ENCODE measurements at places on chromosomes 16 and 17.
A peak's percentile ranks its signal among the peaks of the same experiment; 100 is the strongest.

DNA sequence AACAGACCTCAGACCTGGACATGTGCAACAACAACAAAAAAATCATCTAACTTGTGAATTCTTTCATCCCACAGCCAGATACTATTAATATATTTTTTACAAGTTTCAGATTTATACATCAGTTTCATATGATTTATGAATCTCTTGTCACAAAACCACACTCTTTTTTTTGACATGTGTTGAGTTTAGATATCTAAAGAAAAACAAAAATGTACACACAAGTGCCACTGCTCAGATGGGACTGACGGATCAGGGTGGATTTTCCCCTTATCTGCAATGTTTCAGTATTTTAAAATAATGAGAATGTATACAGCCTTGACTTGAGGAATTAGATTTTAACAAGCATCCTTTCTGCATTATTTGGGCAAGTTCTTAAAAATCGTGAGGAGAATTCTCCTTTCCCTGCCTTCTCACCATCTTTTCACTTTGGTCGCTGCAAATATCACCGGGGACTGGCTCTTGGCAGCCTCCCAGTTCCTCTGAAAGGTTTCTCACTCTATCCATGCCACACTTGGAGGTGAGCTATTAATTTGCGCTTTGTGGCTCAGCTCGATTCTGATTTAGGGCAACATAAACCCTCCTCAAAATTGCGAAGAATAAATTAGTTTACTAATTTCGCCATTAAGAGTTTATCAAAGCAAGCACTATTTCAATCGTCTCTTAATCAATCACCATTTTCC is 225.7 kb downstream of the XYLT1 start:
- no peak for DNase-seq

GRCh38 chr17:63675231-63675606 is 24.7 kb downstream of the LIMD2 start:
- DNase-seq = no peak

GRCh38 chr16:12002447-12003006 is 26.0 kb downstream of the SNX29 start:
- no peak for DNase-seq

GRCh38 chr17:45009676-45010467 is 41.6 kb downstream of the DCAKD start:
- DNase-seq = no peak

GRCh38 chr17:62139141-62139540 is 74.1 kb upstream of the MED13 start:
- no peak for DNase-seq

GRCh38 chr17:69235338-69236058 is 6.9 kb upstream of the ABCA10 start:
- DNase-seq = peak; percentile 85

DNA sequence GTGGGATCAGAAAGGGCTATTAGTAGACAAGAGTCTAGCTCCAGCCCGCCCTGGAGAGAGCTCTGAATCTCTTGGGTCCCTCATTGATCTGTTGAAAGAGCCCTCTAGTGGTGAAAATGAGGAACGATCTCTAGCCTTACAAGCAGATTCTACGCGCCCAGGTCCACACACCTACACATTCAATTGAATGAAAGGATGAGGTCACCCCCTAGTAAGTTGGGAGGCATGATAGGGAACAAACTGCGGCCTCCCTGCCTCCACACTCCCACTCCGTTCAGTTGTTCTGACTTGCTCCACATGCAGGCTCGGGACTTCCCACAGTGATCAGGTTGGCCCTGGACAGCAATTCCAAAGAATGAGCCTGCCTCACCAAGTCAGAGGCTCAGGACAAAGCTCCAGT is 2.9 kb upstream of the CACNG3 start:
- no peak for DNase-seq

- no peak for DNase-seq
These were observed 7.5 kb upstream of the TMEM101 start for GRCh38 chr17:44022246-44022645.

DNA sequence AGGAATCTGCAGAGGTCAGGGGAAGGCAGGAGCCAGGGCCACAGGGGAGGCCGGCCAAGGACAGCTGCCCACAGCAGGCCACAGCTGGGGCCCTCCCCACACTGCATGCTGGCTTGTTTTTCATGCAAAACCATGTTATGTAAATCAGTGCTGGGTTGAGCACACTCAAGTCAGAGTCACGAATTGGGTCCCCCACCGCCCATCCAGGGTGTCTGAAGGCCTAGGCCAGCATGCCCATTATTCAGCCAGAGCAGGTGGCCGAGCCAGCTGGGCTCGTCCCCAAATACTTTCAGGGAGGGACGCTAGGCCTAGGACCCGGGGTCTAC is 51.2 kb upstream of the TOB1 start:
- DNase-seq = no peak

GRCh38 chr16:22007159-22007508 is 777 bp upstream of the MOSMO start:
- DNase-seq = no peak

- no peak for DNase-seq
These were observed 85.7 kb upstream of the CDH13 start for GRCh38 chr16:82541103-82541502.

GRCh38 chr17:66841328-66841727 is 6.4 kb downstream of the CACNG5 start:
- DNase-seq = no peak

GRCh38 chr16:53056392-53056881 is 1.6 kb downstream of the CHD9 start:
- DNase-seq = no peak

DNA sequence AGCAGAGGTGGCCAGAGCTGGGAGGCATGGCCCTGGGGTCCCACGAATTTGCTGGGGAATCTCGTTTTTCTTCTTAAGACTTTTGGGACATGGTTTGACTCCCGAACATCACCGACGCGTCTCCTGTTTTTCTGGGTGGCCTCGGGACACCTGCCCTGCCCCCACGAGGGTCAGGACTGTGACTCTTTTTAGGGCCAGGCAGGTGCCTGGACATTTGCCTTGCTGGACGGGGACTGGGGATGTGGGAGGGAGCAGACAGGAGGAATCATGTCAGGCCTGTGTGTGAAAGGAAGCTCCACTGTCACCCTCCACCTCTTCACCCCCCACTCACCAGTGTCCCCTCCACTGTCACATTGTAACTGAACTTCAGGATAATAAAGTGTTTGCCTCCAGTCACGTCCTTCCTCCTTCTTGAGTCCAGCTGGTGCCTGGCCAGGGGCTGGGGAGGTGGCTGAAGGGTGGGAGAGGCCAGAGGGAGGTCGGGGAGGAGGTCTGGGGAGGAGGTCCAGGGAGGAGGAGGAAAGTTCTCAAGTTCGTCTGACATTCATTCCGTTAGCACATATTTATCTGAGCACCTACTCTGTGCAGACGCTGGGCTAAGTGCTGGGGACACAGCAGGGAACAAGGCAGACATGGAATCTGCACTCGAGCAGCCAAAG is 2.3 kb downstream of the CSF3 start:
- DNase-seq = no peak

DNA sequence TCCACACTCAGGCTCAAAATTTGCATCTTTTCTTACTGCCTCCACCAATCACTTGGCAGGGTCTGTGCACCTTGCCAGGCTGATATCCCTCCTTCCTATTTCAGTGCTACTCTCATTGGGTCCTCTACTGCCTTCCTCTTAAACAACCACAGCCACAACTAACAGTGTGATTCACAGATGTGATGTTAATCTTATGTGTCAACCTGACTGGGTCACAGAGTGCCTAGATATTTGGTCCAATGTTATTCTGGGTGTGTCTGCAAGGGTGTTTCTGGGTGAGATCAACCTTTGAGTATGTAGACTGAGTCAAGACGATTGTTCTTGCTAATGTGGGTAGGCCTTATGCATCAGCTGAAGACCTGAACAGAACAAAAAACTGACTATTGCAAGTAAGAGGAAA is 51.3 kb upstream of the IRX6 start:
- DNase-seq = no peak

DNA sequence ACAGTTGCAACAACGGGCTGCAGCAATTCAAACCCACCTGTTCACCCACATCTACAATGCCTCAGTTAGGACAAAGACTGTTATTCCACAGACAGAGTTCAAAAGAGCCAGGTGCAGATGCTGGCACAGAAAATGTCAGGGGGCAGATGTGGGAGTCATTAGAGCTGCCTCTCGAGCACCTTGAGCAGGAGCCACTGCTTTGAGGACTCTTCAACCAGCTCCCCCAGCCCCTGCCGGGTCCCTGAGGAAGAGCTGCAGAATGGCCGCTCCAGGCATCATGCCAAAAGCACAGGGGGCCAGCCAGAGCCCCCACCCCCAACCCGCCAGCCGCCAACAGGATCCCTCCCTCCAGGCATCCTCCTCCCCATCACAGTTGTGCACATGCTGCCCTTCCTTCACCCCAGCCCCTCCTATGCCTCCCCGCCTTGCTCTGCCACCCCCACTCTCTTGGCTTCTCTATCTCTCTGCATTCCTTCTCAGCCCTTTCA is 20.8 kb downstream of the C17orf67 start:
- DNase-seq = peak; percentile 55

GRCh38 chr17:74917430-74917829 is 5.6 kb downstream of the USH1G start:
- no peak for DNase-seq

- no peak for DNase-seq
These were observed 7.1 kb downstream of the MIEN1 start for GRCh38 chr17:39722965-39723848.

- DNase-seq = no peak
These were observed 169.5 kb upstream of the CHMP6 start for GRCh38 chr17:80822021-80822699.

DNA sequence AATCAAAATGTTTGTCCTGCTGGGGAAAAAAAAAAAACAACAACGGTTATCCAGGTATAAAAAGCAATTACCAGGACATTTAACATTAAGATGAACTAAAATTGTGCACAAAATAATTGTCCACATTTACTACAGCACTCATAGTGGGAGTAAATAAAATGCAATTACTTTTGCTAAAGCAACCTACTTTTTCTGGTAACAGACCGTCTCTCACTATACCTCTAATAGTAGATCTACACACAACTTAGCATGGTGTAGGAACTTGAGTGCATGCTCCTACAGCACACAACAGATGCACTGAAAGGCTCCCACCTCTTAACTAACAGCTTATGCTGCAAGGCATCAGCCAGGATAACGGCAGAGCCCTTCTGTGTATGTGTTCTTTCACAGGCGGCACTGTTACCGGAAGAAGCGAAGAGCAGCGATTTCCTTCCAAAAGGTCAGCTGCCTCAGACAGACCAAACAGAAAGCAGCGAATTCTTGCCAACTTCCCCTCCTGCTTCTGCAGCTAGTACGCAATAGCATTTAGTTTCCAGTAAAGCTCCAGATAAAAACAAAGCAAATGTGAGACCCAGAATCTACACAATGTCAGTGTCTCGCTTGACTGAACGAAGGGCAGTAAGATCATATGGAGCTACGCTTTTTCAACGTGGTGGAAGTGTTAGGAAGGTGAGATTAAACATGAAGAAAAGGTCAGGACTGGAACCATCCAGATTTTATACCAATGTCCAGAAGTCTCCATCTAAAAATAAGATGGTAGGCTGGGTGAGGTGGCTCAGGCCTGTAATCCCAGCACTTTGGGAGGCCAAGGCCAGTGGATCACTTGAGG is 27.6 kb downstream of the STAT5B start:
- peak; percentile 85 for DNase-seq

DNA sequence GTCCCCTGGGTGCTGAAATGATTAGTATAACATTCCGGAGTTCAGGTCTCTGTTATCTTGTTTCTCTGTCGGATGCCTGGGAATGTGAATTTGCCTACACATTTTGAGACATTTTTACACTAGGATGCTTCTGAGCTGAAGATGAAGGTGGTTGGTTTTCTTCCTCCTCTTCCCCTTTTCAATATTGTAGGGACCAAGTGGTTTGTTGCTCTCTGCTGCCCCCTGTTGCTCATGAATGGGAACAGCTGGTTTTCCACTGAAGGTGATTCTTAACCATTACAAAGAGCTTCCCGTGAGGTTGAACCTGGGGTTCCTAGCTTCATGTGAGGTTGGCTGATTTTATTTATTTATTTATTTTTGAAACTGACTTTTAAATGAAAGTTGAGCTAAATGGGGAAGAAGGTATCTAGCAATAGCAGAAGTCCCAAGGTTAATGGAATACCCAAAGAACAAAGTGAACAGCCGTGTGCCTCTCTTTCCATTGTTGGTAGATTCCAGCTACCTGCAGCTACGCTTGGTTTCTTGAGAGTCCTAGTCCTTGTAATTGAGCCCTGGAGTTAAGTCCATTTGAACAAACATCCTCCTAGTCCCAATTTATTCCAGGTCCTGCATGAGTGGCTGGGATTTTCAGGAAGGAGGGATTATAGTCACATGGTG is 983.9 kb upstream of the EEF2KMT start:
- peak; percentile 23 for DNase-seq

DNA sequence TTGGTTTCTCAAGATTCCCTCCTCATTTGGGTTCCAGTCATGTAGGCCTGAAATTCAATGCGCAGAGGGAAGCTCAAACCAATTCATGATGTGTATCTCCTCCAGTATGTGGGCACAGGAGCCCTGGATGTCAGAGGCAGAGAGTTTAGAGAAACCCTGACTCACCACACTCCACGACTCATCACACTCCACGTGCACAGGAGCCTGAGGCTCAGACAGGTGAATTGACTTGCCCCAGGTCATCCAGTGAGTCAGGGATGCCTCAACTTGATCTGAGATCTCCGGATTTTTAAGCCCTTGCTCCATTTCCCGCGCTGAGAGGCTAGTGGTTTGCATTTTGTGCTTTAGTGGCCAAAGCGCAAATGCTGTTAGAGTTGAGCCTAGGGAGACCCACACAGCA is 183.9 kb downstream of the HAPSTR1 start:
- DNase-seq = no peak

DNA sequence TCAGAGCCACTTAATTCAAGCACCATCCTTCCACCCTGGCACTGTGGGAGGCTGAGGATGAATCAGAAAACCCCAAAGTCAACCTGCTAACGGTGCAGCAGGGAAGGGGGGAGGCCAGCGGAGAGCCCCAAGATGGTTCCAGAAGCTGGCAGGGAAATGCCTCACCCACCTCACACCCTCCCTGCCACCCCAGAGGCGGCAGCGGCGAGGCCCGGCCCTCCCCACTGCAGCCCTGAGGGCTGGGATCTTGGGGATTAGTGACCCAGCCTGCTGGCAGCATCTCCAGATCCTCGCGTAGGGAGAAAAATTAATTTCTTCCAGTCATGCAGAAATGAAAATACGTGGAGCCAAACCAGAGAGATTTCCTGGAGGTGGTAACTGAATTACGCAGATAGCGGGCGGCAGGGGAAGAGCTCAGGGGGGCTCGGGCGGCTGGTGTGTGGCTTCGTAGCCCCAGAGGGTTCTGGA is 38.2 kb downstream of the CBFA2T3 start:
- DNase-seq = no peak

DNA sequence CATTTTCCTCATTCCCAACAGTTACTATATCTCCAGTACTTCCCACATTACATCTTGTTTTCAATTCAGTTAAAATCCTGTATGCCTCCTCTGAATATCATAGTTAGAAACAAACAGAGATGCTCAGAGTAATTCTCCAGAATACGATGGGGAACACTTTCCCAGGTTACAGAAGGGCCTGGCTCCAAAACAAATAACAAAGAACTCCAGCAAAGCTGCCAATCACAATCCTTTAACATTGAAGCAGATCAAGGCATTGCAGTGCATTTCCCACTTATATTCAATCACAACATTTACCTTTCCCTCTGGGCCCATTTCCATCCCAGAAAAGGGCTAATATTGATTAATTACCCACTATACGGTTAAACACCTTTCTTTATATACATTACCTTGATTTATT is 29.4 kb upstream of the PMFBP1 start:
- DNase-seq = no peak

GRCh38 chr17:29376667-29377270 is 13.4 kb upstream of the TAOK1 start:
- DNase-seq = peak; percentile 40
